ENCODE measurements at places on chromosomes 7 and 10.

DNA sequence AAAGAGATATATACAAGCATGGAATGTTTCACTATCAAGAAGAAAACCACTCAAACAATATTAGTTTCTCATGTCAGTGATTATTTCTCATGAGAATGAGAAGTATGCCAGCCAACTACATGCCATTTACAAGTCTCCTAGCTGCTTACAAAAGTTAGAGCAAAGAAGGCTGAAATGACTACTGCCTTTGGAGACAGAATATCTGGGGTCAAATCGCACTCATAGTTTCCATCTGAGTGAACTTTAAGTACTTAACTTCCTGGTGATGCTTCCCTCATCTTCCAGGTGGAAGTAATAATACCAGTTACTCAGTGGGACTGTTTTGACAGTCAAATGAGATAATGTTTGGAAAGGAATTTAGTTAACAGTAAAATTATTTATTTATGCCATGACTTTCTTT is 42.0 kb upstream of the RHOBTB1 start:
- DNase-seq = no peak

- DNase-seq = no peak
These were observed 61.3 kb downstream of the DNAH11 start for GRCh38 chr7:21603972-21604749.

- peak; percentile 87 for DNase-seq
These were observed 24.8 kb downstream of the CCSER2 start for GRCh38 chr10:84353052-84353803.

DNA sequence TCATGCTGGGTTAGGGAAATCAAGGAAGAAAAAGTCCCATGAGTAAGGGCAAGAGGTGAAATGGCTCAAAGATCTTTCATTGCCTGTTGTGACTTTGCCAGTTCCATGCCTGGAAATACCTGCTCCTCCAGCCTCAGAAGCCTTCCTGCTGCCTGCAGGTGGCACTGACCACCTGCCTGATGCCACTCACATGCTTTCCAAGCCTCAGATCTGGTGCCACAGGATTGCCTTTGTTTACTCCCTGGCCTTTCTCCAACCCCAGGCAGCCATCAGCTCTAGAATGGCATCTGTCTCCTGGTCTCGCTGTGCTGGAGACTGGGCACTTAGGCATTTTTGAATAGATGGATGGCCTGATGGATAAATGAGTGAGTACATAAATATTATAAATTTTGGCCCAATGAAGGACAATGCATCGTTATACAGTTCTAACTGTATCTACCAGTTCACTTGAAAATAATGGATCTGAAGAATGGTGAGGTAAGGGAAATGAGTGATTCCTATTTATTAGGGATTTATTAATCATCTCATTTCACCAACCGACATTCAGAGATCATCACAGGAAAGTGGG is 657.2 kb downstream of the INHBA start:
- DNase-seq = peak; percentile 97

DNA sequence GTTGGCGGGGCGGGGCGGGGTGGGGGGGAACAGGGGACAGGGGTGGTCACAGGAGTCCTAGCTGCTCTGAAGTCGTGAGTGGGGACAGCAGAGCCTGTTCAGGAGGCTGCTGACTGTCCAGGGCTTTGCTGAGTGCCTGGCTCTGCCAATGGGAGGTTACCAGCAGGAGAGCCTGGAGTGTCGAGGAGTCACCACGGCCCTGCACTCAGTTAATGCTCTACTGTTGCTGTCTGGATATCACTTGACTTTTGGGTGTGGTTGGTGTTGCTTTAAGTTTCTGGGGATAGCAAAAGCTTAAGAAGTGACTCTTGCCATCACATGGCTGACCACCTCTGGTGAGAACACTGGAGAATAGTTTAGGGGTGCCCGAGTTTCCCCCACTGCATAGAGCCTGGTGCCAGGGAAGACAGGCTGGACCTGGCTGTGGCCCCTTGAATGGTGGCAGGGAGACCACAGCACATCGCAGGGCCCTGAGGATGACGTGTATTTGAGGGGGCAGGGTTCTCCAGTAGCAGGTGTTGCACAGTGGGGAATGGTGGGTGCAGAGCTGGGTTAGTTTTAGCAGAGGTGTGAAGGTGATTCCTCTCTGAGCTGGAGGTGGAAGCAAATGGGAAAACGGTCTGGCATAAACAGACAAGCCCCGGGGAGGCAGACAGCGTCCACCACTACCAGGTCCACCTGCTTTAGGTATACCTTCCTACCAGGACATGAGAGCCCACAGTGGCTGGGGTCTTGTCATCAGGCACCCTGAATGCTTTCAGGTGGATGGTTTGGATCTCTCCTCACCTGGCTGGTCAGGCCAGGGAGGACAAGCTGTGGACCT is 54.2 kb upstream of the CAMK2B start:
- DNase-seq = no peak

DNA sequence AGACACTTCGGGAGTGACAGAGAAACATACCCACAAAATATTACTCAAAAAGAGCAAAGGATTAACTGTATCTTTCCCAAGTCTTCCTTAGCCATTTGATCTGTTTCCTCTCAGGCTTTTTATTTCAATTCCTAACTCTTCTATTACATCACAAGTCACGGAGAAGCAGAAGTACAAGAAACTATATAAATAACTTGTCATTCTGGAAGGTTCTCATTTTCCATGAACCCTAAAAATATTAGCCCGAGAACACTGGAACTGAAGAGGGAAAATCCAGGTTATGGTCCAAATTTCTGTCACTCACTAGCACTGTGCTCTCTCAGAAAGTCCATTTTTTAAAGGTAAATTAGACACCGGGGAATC is 98.0 kb downstream of the GRB10 start:
- no peak for DNase-seq

DNA sequence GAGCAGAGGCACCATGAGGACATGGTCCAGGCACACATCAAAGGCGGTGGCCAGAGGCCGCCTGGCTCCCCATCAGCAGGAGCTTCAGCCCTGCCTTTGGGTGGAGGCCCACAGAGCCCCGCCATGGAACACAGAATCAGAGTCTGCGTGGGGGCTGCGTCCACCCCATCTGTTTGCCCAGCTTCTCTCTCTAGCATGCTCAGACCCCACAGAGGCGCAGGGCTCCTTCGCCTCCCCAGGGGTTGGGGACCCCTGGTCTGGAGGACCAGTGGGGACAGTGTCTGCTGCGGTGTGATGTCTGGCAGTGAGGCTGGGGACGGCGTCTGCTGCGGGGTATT is 321.9 kb downstream of the PTPRN2 start:
- no peak for DNase-seq

DNA sequence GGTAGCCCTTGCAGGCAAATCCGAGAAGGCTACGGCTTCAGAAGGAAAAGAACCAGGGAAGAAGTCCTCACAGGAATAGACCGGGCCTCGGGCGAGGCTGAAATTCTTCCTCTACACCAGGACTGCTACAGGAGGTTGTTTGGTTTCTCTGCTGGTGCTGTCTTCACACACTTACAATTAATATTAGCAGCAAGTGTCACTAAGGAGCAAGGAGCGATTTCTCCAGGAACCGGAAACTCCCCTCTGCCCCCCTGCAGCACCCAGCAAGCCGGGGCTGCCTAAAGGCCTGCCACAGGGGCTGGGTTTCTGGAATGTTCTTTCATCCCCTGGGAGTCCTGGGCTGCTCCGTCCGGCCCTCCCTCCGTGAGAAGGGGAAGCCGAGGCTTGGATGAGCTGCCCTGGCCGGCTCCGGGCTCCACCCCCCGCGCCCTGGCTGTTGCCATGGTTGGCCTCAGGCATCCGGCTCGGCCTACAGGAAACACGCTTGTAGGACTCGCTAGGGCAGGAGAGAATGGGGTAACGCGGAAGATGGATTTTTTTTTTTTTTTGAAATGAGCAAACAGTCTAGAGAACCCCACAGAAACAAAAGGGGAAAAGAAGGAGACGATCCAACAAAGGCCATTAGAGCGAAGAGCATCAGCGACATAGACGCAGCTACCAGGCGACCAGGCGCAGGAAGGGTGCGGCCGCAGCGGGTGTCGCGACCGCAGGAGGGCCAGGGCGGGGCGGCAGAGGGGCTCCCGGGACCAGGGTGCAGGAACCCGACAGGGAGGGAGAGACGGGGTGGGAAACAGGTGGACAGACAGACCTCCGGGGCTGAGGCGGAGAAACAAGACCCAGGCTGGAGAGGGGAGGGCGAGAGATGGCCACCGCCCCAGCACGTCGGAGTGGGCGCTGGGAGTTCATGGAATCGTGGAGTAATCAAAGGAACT is 33.0 kb downstream of the EN2 start:
- no peak for DNase-seq

- DNase-seq = no peak
These were observed 111.6 kb downstream of the PKD1L1 start for GRCh38 chr7:47836503-47837202.

- DNase-seq = no peak
These were observed 57.9 kb downstream of the ZNF22 start for GRCh38 chr10:45058580-45058979.

- DNase-seq = no peak
These were observed 82.3 kb downstream of the NXPH1 start for GRCh38 chr7:8515640-8516185.

- DNase-seq = peak; percentile 78
These were observed 80.8 kb downstream of the VWDE start for GRCh38 chr7:12322903-12323300.

Data from NCI-H69 (cell line).